ENCODE measurements at places on chromosomes 1 and 21. TPM values are rescaled to one million over a fixed set of nuclear protein-coding genes. Genes with fewer than 3 reads are reported as not detected.

DNA sequence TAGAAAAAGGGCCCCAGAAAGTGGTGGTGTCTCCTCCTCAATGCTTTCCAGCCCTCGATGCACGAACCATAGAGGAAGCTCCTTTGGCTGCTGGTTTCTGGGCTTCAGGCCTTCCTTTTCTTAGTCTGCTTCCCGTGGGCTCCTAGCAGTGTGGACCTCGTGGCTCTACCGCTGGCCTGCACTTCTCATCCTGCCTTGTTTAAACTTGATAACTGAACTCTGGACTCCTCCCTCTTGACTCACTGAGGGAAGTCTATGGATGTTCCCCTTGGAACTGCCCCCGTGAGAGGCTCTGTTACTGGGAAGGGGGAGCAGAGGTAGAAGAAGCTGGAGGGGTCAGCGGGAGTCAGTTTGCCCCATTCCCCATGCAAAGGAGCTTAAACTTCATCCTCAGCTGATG, 75.3 kb upstream of the WDR26 start:
- DNase-seq = no peak

Gene GSTM5
- not detected for total RNA-seq

- DNase-seq = no peak
Observed at GRCh38 chr1:171357179-171357578, 43.2 kb downstream of the FMO4 start.

- no peak for DNase-seq
Observed at GRCh38 chr1:235817101-235817728, 49.5 kb downstream of the LYST start.

DNA sequence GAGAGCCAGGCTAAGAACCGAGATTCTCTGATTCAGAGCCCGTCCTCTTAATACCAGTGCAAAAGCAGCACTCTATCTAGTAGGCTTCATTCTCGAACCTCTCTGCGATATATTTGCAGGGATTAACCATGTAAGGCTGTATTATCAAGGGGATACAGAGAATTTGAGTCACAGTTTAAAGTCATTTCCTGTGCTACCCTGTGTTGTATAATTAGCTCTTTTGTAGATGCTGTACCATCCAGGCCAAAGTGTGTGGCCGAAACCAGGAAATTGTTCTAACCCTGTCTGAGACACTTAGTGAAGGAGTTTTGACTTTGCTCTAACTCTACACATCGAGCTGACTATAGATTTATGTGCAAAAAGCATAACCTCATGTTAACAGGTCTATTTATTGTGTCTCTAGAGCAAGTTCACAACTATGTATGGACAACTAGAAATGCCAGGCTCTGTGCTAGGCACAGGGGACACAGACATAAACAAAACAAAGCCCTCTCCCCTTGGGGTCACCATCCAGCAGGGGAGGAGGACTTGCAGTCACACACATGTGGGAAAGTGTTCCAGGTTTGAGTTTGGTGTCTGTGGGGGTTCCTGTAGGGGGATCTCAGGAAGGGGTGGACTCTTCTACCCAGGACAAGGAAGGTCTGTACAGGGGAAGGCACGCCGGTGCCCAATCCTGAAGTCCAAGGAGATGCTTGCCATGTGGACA, 182.2 kb downstream of the DHRS3 start:
- DNase-seq = peak; percentile 86

Gene KRTAP19-3
- total RNA-seq = not detected

Gene EPHB2
- total RNA-seq = not detected

Gene CD247
- total RNA-seq = 73.5 TPM

DNA sequence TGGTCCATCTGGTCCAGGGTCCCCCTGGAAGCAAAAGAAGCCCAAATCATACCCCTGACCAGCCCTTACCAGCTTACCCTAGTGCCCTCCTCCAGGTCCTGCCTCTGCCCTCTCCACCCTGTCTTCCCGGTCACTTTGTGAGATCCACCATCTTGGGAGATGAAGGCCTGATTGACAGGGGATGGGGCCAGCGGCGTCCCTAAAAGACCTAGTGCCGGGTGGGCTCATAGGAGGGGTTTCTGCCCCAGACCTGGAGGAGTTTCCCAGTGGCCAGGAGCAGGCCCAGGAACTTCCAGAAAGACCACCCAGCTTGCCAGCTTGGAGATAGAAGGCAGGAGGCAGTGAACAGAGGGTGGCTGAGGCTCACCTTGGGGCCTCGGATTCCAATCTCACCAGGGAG, 5.4 kb downstream of the COL9A2 start:
- no peak for DNase-seq

DNA sequence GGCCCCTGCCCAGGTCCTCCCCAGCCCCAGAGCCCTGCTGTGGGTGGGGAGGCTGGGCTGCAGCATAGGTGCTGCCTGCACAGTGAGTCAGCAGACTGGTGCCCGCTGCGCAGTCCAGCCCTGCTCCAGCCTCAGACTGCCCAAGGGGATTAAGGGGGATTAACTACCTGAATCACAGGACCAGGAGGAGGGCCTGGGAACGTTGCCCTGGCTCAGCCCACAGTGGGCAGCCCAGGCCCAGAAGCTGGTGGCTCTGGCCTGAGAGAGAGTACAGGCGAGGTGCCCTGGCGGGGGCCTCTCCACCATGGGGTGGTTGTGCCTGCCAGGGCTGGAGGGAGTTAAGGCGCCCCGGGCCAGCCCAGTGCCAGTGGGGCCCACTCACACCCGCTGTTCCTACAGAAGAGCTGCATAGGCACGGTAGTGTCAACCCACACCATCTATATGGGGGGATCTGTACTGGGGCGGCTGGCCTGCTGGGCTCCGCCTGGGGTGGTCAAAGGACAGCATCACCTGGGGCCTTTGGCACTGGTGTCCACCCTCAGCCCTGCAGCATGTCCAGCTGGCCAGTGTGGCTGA, 2.3 kb downstream of the OBSCN start:
- no peak for DNase-seq

DNA sequence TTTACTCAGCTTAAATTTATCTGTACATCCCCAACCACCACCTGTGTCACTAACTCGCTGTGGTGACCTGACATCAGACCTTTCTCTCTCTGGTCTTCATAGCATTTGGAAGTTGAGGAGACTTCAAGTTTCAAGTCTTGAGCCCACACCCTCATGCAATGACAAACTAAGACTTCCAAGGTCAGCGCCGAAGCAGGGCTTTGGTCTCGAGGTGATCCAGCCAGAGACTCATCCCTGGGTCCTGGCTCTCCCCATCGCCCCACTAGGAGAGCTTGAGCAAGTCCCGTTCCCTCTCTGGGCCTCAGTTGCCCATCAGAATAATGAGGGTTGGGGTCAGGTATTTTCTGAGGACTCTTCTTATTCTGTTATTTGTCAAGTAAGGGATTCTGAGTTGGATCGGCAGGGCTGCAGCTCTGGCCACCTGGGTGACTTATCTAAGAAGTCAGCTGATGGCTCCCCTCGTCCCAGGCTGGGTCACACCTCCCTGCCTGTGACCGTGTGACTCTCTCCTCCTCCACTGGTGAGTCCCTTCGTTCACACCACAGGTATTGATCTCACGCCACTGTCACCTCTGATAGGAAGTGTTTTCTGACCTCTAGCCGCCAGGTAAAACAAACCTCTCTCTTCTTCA, 143.7 kb upstream of the RUNX3 start:
- DNase-seq = no peak

DNA sequence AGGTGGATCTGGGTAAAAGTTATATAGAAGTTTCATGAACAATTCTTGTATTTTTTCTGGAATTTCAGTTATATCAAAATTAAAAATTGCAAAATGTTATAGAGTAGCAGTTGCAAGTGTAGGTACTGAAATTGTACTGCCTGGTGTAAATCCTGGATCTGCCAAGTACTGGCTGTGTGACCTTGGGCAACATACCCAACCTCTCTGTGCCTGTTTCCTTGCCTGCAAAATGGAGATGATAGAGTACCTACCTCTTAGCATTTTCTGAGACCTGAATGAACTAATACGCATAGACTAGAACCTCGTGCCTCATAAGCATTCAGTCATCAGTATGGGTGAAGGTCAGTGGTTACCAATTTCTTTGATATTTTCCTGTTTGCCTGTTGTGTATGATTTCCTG, 290.0 kb upstream of the KAZN start:
- DNase-seq = no peak

DNA sequence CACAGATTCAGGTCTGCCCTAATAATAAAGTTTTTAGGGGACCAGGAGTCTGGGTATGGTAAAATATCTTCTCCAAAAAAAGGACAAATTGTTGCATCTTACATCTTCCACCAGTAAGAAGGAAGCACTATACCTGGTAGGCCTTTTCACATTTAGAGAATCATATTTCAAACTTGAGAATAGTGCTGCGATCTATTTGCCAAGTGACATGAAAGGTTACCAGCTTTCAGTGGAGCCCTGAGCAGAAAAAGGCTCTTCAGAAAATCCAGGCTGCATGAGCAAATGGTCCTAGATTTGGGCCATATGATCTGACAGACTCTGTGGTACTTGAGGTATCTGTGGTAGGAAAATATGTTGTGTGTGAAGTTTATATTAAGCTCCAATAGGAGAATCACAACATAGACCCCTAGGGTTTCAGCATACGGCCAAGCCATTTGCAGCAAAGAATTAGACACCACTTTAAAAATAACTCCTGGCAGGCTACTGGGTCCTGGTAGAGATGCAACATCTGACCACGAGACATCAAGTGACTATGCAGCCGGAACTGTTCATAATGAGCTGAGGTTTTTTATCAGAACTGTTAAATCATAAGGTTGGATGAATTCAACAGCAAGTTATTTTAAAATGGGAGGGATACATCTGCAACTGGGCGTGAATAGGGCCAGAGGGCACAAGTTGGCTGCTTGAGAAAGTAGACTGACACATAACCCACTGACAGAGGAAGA, 38.6 kb upstream of the CCDC190 start:
- no peak for DNase-seq

Gene ST6GALNAC5
- total RNA-seq = not detected

Gene SPATA17
- not detected for total RNA-seq

GRCh38 chr1:206833106-206833680, 32.2 kb upstream of the IL20 start:
- no peak for DNase-seq

Gene KRTAP6-2
- not detected for total RNA-seq

Gene ADIPOR1
- 77.0 TPM for total RNA-seq

DNA sequence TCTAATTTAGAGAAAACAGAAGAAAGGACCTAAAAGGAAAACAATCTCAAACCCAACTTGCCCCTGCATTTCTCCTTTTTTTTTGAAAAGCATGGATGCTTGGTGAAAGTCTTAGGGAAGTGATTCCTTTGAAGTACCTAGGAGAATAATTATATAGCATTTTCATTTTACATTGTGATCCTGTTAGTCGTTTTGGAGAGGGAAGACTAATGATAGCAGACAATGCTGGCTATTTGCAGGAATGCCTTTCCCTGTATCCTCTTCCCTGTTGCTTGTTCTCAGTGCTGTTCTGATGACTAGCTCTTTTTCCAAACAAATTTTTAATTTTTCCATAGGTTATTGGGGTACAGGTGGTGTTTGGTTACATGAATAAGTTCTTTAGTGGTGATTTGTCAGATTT, 53.9 kb downstream of the LAMC1 start:
- no peak for DNase-seq

Gene CADM3
- not detected for total RNA-seq

Gene MRPL55
- 45.5 TPM for total RNA-seq

DNA sequence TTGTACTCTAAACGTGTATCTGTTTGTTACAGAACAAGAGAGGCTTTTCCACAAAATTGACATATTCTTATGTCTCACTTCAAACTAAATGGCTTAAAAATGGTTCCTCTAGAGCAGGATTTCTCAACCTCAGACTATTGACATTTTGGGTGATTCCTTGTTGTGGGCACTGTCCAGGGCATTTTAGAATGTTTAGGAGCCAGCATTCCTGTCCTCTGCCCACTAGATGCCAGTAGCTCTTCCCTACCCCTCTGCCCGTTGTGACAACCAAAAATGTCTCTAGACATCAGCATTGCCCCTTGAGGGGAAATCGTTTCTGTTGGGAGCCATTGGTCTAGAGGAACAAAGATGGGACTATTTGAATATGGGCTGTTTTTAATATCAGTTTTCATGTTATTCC, 17.3 kb downstream of the SMAP2 start:
- no peak for DNase-seq

- no peak for DNase-seq
Observed at GRCh38 chr1:158454537-158454936, 7.1 kb upstream of the OR10K1 start.

GRCh38 chr1:29125237-29125641, 1.5 kb upstream of the TMEM200B start:
- no peak for DNase-seq

- DNase-seq = no peak
Observed at GRCh38 chr1:216632980-216633379, 90.2 kb downstream of the ESRRG start.

Gene SFPQ
- 260 TPM for total RNA-seq
